ENCODE measurements at places on chromosomes 3 and 15.

DNA sequence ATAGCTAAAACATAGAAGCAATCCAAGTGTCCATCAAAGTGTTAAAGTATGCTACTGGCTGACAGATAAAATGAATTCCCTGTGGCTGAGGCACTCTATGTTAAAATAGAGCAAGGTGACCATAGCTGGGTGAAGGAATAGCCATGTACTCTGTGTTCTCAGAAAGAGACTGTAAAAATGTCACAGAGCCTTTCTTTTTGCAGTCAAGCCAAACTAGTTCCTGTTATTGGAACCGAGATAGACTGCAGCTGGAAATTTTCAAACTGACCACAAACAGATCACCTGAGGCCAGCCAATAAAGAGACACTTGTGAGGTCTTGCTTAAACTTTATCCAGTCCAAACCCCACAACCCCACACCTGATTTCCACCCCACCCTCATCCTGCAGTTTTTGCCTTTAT is 422.8 kb upstream of the NAALADL2 start:
- DNase-seq: no peak

DNA sequence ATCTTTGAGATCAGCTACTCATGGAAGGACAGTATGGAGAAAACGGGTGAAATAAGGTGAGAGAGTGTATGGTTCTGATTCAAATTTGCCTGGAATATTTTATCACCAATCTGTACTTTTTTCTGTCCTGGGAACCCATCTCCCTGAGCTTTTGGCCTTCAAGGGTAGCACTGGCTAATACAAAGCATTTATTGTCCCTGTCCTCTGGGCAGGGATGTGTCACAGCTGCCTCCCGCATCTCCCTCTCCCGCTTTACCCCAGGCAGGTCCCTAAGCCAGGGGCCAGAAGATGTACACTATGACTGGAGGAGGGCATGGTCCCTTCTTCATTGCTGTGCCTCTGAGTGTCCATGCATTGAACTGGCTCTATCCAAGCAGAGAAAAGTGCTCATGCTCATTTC is 201.7 kb upstream of the CHRNA7 start:
- no peak for DNase-seq

- no peak for DNase-seq
Observed at GRCh38 chr3:121895121-121895520, 920 bp downstream of the SLC15A2 start.

GRCh38 chr3:154060238-154061000 is 60.8 kb upstream of the ARHGEF26 start:
- no peak for DNase-seq

- no peak for DNase-seq
Observed at GRCh38 chr3:69235882-69236281, 113.5 kb upstream of the LMOD3 start.

- peak; percentile 29 for DNase-seq
Observed at GRCh38 chr3:127673191-127674100, 694 bp downstream of the ABTB1 start.

- no peak for DNase-seq
Observed at GRCh38 chr15:84773716-84774115, 25.3 kb downstream of the ZNF592 start.

GRCh38 chr3:107065094-107065861 is 312.0 kb upstream of the CCDC54 start:
- DNase-seq: no peak

- DNase-seq: no peak
Observed at GRCh38 chr3:66426135-66426534, 74.7 kb downstream of the LRIG1 start.

GRCh38 chr3:174907628-174908407 is 48.7 kb downstream of the NAALADL2 start:
- DNase-seq: no peak

DNA sequence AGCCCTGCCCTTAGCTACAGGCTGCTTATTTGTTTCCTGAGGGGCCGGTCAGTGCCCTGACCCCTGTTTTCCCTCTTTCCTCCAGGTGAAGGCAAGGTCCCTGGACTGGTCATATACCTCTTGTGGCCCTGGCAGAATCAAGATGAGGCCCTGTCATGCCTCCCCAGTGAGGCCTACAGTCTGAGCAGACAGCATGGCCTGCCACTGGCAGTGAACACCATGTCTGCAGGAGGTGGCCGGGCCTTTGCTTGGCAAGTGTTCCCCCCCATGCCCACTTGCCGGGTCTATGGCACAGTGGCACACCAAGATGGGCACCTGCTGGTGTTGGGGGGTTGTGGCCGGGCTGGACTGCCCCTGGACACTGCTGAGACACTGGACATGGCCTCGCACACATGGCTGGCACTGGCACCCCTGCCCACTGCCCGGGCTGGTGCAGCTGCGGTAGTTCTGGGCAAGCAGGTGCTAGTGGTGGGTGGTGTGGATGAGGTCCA is 1.2 kb downstream of the KLHDC8B start:
- DNase-seq: no peak

GRCh38 chr3:14507757-14508504 is 32.2 kb downstream of the GRIP2 start:
- DNase-seq: no peak

DNA sequence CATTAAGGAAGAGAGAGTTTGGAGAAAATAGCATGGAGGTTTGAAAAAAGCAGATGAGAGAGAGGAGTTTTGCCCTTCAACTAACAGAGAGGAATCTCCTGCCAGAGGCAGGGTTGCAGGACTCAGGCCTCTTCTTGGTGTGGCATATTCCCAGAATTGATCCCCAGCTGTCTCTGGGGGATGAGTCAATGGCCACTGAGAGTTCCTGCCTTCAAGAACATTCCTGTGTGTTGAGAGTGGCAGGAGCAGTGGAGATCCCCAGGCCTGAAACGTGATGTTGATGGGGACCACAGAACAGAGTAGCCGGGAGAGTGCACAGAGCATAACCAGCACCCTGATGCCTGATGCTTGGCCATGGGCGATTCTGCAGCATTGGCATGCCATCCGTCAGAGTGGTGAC is 348.4 kb upstream of the THBS1 start:
- DNase-seq: no peak

DNA sequence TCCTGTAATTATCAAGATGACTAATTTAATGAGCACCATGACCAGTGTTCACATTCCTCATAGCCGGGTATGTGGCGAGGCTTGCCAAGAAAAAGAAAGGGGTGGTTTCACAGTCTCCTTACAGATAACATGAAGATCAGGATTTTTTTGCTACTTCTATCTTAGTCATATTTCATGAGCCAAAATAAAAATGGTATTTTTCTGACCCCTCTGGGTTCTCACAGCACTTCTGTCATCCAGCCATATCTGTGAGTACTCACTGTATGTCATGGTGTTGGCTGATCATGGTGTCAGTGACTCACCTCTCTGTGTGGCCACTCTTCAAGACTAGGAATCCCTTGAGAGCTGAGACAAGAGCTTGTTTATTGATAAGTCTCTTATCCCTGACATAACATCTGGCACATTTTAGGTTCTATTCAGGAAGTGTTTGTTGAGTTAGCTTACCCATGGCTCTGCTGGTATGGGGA is 130.5 kb upstream of the LMCD1 start:
- DNase-seq: no peak

DNA sequence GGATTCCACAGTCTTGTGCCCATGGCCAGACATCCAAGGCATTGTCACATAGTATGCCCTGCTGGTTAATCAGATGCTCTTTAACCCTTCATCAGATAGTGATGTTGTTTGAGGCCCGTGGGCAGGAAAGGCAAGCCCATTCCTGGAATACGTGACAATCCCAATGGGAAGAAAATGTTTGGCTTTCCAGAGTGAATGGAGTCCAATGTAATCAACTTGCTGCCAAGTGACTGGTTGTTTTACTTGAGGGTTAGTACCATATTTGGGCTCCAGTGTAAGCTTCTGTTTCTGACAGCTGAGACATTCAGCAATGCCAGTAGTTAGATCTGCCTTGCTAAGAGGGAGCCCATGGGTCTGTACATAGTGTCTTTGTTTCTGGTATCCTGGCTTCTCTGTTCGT is 31.3 kb downstream of the RPL39L start:
- DNase-seq: no peak

DNA sequence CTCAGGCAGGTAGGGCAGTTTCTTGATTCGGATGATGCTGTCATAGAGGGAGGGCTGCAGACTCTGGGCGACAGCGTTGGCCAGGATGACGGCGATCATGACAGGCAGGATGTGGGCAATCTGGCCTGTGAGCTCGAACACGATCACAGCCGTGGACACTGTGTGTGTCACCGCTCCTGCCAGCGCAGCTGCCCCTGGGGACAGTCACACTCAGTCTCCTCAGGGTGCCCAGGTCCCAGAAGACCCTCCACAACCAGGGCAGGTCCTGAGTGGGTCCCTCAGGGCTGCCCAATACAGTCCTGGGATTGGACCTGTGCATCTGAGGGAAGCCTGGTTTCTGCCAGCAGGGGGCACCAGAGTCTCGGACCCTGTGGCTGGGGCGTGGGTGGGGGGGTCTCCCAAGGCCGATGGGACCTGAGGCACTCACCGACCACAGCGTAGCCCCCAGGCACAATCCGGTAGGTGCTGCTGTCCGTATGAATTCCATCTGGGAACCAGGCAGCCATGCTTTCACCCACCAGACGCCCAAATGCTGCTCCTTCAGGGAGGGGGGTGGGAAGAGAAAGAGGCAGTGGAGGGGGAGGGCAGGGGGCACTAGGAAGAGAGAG is 7.2 kb downstream of the CLCN2 start:
- DNase-seq: peak; percentile 44

- DNase-seq: no peak
Observed at GRCh38 chr3:183845090-183845489, 19.7 kb upstream of the MAP6D1 start.

DNA sequence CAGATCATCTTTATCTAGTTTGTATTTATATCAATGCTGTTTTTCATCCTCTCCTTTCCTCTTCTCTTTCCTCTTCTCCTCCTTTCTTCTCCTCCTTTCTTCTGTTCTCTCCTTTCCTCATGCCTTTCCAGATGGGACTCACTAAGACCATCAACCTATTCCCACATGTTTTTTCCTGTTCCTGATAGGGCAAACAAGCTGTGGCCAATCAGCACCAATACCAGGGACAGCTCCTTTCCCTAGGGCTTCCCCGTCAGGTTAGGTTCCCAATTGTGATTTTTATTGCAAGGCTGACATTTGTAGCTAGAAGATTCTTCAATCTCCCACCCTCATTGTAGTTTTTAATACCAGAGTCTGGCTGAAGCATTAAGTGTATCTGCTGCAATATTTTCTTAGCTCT is 76.3 kb upstream of the COL8A1 start:
- DNase-seq: no peak

GRCh38 chr3:66348704-66349103 is 127.9 kb downstream of the SLC25A26 start:
- no peak for DNase-seq

DNA sequence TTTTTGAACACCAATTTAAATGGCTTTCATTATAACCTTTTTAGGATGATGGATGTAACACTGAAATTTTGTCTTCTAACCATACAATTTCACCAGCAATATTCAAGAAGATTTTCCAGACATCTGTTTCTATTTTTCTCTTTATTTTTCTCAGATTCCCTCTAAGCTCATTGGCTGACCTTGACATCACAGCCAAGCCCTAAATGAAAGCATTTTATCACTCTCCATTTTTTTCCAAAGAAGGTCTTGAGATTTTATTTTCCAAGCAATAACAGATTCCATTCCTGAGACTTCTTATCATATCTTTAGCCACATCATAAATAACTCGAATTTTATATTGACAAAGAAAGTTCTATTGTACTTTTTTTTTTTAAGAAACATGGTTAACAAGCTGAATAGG is 392.6 kb upstream of the THBS1 start:
- no peak for DNase-seq

DNA sequence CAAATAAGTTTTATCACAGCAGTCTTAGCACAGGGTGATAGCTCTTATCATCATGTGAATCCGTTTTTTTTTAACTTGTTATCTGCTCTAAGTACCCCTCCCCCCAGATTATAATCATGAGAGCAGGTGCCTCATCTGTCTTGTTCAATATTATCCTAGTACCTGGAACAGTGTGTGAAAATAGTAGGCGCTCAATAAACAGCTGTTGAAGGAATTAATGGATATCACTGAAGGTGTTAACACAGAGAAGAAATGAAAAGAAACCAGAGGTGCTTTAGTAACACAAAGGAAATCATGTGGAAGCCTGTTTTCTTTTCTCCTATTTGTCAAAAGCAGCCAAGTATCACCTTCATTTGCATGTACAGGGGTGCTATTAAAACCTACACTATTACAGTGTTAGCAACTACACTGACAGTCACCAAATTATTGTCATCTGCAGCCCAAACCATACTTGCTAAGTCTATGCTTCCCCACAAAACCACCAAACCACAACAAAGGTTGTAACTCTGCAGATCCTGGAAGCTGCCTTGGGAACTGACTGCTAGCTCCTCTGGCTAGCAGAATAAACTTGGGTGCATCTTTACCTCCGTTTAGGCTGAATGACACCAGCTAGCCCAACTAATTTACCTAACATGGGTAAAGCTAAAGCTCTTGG is 2.9 kb downstream of the XPC start:
- peak; percentile 17 for DNase-seq

DNA sequence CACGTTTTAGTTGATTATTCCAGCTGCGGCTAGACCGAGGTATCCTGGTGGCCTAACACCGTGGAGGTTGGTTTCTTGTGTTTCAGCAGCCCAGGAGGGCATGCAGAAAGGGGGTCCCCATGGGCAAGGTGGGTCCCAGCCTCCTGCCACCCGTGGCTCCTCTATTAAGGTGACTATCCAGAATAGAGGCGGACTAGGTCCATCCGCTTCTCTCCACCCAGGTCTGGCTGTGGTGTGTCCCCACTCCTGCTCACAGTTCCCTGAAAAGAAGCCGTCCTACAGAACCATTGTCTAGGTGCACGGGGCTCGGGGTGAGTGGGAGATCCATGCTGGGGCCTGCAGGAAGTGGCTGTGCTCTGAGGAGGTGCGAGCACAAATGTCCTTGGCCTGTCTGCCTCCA is 81.5 kb downstream of the WNT7A start:
- DNase-seq: no peak

GRCh38 chr15:49037546-49037940 is 8.7 kb downstream of the SECISBP2L start:
- DNase-seq: no peak

DNA sequence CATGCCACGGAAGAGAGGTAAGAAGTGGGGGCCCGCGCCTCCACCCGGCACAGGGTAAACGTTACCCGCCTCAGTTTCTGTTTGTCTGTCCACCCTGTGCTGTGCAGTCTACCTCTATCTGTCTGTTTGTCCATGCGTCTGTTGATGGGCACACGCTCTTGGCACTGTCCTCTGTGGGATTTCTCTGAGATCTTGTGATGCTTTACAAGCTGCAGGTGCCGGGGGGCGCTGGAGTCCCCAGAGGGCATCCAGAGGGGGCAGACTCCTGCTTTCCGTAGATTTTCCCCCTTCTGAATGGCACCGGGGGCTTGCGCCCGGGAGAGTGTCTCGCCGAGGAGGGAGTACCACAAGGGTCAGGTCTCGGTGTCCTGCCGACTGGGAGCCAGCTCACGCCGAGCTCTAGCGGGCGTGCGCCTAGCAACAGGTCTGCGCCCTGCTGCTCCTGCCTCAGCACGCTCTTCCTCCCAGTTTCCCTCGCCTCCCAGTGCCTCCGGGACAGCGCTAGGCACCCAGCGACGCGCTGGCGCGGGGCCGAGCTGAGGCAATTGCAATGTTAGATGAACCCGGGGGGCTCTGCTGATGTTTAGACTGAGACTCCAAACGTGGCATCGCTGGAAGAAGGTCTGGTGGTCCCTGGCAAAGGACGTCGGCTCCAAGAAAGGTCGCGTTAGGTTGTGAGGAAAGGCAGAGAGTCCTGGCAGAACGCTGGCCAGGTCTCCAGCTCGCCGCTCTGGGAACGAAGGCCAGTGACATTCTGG is 667 bp downstream of the CEMIP start:
- DNase-seq: no peak
